Small intestine (tissue), 16 donors: ENCODE measurements at places on chromosomes 3 and 15. TPM values are rescaled to one million over a fixed set of nuclear protein-coding genes. Genes with fewer than 3 reads are reported as not detected.

Gene RARB
- 0.45 TPM for polyA plus RNA-seq

GRCh38 chr3:123723070-123723469 is 138.2 kb upstream of the HACD2 start:
- DNase-seq = no peak

GRCh38 chr15:87263871-87264270 is 992.7 kb downstream of the NTRK3 start:
- DNase-seq = no peak

Gene LDHAL6B
- not detected for polyA plus RNA-seq

GRCh38 chr3:43969944-43970343 is 271.7 kb upstream of the TOPAZ1 start:
- no peak for DNase-seq
